ENCODE measurements at places on chromosomes 3 and 15.

- DNase-seq: no peak
These were observed 34.5 kb downstream of the KLF13 start for GRCh38 chr15:31360843-31361763.

- no peak for DNase-seq
These were observed 15.3 kb downstream of the NUP210 start for GRCh38 chr3:13404626-13405452.

GRCh38 chr3:108818404-108818803 lies 4.2 kb upstream of the TRAT1 start:
- no peak for DNase-seq

- no peak for DNase-seq
These were observed 442 bp downstream of the QTRT2 start for GRCh38 chr3:114057011-114057347.

DNA sequence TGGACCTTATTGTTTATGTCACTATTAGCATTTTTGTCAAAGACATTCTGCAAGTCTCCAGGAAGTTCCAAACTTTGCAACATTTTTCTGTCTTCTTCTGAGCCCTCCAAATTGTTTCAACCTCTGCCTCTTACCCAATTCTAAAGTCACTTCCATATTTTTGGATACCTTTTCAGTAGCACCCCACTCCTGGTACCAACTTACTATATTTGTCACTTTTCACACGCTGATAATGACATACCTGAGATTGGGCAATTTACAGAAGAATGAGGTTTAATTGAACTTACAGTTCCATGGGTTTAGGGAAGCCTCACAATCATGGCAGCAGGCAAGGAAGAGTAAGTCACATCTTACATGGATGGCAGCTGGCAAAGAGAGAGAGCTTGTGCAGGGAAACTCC lies 1206.5 kb upstream of the EPHA6 start:
- DNase-seq: no peak

- no peak for DNase-seq
These were observed 48.1 kb downstream of the LIPC start for GRCh38 chr15:58479941-58480340.
